ENCODE measurements at places on chromosomes 6 and 20. TPM values are rescaled to one million over a fixed set of nuclear protein-coding genes. Genes with fewer than 3 reads are reported as not detected.

CRISP2 gene
- total RNA-seq: 22.7 TPM

SEMG1 gene
- total RNA-seq: 250 TPM

ARMH2 gene
- not detected for total RNA-seq

TBXT gene
- 0.23 TPM for total RNA-seq

KCNK16 gene
- not detected for total RNA-seq

- H3K27me3 ChIP-seq: no peaks in the 10 kb centered on the region
- no peaks in the 10 kb centered on the region for H3K36me3 ChIP-seq
- H3K4me1 ChIP-seq: no peaks in the 10 kb centered on the region
- no peak for DNase-seq
- H3K4me3 ChIP-seq: no peak overlapping the region
- no peak overlapping the region for H3K27ac ChIP-seq
Observed at GRCh38 chr6:155528982-155529453, 73.4 kb upstream of the NOX3 start.

- no peaks in the 10 kb centered on the region for H3K27me3 ChIP-seq
- no peak overlapping the region for H3K4me3 ChIP-seq
- no peak for DNase-seq
- H3K4me1 ChIP-seq: no peaks in the 10 kb centered on the region
Observed at GRCh38 chr6:159065759-159066329, 21.1 kb upstream of the TAGAP start.

- no peak overlapping the region for H3K4me3 ChIP-seq
- H3K36me3 ChIP-seq: no peaks in the 10 kb centered on the region
- no peaks in the 10 kb centered on the region for H3K4me1 ChIP-seq
- peak; percentile 2 for DNase-seq
- H3K27ac ChIP-seq: no peak overlapping the region
Observed at GRCh38 chr6:170202416-170203135, 88.3 kb downstream of the DLL1 start.

- no peaks in the 10 kb centered on the region for H3K4me1 ChIP-seq
- no peak for DNase-seq
- H3K36me3 ChIP-seq: no peaks in the 10 kb centered on the region
- no peak overlapping the region for H3K4me3 ChIP-seq
Observed at GRCh38 chr6:151763303-151763702, 44.2 kb upstream of the ESR1 start.

- no peak overlapping the region for H3K4me3 ChIP-seq
- no peaks in the 10 kb centered on the region for H3K4me1 ChIP-seq
- no peak overlapping the region for H3K27ac ChIP-seq
Observed at GRCh38 chr20:57785061-57785460, 75.2 kb upstream of the PMEPA1 start.

DNA sequence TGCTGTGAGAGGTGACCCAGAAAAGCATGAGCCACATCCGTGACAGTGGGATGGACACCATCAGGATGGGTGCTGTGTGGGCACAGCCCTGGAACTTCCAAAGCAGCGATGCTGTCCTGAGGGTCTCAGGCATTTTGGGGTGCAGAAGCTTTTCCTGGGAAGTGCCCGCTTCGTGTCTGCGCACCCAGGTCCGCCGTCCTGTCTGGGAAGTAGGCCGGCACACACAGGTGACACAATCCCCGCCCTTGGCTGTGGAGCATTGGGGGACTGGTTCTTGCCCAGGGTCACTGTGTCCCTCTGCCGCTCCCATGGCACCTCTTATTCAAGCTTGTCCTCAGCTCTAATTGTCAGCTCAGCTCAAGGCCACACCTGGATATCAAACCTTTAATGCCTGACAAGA is 112.6 kb downstream of the ZDHHC14 start:
- no peak for DNase-seq
- no peak overlapping the region for H3K27ac ChIP-seq
- no peaks in the 10 kb centered on the region for H3K36me3 ChIP-seq

DNA sequence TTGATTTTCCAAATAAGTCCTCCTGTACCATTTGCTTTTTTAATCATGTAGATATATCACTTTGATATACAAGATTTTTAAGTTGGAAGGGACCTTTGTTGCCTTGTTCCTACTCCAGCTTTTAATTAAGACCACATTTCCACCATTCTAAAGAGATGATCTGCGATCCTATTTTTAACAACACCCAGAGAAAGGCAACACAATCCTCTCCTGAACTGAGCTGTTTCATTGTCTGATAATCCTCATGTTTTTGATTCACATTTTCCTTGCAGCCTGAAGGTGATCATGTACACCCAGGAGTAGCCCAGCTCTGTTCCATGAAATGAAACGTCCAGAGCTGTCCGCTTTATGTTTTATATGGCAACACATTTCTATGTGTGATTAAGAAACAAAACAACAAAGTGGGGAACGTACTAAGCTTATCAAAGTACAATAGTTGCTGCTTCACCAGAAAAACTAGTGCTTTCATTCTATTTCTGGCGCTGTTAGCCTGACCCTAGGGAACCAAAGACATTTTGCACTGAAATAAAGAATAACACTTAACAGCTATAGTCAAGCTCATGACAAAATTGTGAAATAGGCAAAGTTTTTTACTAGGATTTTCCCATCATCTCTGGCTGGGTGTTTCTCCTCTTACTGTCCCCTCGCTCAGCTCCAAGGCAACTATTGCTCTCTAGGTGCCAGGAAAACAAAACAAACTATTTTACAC is 22.6 kb upstream of the TRAF3IP2 start:
- H3K27ac ChIP-seq: peak overlapping the region; percentile 26
- H3K27me3 ChIP-seq: no peaks in the 10 kb centered on the region
- no peaks in the 10 kb centered on the region for H3K4me1 ChIP-seq
- H3K4me3 ChIP-seq: no peak overlapping the region
- H3K36me3 ChIP-seq: no peaks in the 10 kb centered on the region

DNA sequence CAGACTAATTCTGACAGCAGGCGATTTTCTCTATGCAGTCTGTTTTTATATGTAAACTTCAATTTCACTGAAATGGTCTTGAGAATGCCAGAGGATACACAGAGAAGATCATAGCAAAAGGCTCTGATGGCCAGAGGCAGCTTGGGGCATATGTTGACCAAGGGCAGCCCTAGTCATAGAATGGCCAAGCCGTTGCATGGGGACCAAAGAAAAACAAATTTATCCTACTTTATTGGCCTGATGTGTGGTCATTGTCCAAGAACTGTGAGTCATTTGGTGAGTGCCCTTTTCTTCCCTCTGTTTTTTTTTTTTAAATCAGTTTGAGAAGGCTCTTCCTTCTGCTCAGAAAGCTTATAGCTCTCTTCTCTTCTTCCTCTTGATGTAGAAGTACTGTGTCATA is 5.8 kb downstream of the HDGFL1 start:
- no peak overlapping the region for H3K4me3 ChIP-seq
- H3K27ac ChIP-seq: no peak overlapping the region
- H3K27me3 ChIP-seq: no peaks in the 10 kb centered on the region

DNA sequence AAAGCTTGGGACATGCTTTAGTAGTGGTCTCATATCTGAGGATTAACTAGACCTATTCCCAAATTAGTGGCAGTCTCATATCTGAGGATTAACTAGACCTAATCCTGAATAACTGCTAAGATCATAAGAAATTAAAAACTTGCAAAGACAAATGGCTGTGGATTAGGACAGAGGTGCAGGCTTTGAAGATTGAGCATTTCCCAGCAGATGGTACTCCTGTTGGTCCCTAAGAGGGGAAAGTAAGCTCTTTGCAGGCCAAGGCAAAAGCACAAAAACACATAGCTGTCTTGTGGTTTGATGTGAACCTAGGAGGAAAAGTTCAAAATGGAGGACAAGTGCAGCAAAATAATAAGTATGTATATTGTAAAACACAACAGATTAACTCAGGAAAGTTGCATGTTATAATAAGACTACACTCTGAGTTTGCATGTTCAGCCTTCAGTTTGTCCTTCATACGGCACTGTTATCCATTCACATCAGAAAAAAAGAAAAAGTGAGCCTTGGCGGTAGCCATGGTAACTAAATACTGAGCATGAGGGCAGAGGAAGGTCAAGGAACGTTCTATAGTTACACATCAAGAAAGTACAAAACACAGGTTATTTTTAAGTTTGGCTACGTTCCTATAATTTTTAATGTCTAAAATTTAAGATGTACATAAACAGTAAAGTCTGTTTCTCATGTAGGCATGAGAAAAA is 62.8 kb downstream of the FILIP1 start:
- no peak for DNase-seq
- no peaks in the 10 kb centered on the region for H3K4me1 ChIP-seq
- no peak overlapping the region for H3K27ac ChIP-seq
- no peaks in the 10 kb centered on the region for H3K27me3 ChIP-seq
- no peaks in the 10 kb centered on the region for H3K36me3 ChIP-seq
- H3K4me3 ChIP-seq: no peak overlapping the region

DNA sequence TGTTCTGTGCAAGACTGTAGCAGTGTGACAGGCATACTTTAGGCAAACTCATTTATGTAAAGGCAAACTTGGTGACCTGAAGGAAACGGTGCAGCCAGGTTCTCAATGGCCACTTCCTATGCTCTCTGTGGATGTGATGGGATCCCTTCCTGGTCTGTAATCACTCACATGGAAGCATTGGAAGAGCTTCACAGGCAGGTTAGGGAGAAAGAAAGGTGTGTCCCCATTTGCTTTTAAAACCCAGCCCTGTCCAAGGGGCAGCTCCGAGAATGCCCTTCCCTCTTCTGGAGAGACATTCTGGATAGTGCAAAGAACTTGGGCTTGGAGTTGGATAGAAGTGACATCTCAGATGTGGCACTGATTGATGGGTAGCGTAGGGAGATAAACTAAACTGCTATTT is 28.1 kb downstream of the CEP43 start:
- H3K27ac ChIP-seq: no peak overlapping the region
- no peaks in the 10 kb centered on the region for H3K4me1 ChIP-seq
- no peak for DNase-seq
- H3K36me3 ChIP-seq: no peaks in the 10 kb centered on the region

DNA sequence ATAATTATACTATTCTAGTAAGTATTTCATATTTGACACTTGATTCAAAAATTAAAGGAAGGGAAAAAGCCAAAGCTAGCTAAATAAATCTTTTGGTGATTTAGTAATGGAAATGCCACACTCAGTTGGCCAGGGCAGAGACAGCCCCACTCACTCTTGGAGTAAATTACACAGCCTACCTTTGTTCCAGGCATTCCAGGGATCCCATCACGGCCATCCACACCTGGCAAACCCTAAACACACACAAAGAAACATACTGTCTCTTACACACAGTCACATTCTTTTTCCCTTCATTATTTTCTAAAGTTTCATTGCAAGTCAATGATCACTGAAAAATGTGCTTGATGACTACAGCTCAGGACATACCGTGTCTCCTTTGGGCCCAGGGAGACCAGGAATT is 48.1 kb downstream of the COL9A1 start:
- H3K27me3 ChIP-seq: no peaks in the 10 kb centered on the region
- H3K27ac ChIP-seq: no peak overlapping the region

DNA sequence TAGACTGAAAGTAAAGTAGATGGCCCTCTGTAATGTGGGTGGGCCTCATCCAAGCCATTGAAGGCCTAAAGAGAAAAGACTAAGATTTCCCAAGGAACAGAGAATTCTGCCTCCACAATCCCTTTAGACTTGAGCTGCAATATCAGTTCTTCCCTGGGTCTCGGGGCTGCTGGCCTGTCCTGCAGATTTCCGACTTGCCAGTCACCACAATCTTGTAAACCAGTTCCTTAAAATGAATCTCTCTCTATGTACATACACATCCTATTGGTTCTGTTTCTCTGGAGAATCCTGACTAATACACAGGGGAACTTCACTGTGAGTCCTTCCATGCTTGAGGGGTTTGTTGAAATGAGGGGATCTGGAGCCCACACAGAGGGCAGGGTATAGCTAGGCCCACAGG is 12.9 kb downstream of the CCDC170 start:
- H3K4me3 ChIP-seq: no peak overlapping the region
- DNase-seq: no peak
- H3K27me3 ChIP-seq: no peaks in the 10 kb centered on the region
- no peak overlapping the region for H3K27ac ChIP-seq
- no peaks in the 10 kb centered on the region for H3K36me3 ChIP-seq
- H3K4me1 ChIP-seq: no peaks in the 10 kb centered on the region

DNA sequence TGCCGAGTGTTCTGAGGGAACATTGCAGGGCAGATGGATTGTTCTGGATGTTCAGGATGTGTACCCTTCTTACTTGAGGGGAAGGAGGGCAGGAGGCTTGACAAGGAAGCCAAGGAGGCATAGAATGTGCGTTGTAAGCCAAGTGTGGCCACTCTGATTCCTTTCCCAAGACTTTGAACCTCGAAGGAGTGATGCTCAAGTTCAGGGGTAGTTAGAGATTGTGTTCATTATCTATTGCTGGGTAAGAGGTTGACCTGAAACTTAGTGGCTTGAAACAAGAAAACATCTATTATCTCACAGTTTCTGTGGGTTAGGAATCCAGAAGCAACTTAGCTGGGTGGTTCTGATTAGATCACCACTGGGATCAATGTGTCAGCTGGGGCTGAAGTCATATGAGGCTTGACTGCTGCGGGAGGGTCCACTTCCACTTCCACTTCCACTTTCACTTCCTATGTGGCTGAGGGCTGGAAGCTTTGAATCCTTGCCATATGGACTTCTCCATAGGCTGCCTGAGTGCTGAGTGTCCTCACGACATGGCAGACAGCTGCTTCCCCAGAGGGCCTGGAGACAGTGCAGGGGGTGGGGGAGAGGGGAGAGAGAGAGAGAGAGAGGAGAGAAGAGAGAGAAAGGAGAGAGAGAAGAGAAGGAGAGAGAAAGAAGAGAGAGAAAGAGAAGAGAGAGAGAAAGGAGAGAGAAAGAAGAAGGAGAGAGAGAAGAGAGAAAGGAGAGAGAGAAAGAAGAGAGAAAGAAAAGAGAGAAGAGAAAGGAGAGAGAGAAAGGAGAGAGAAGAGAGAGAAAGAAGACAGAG is 6.9 kb upstream of the CD40 start:
- H3K27ac ChIP-seq: no peak overlapping the region
- no peaks in the 10 kb centered on the region for H3K27me3 ChIP-seq
- no peaks in the 10 kb centered on the region for H3K36me3 ChIP-seq
- no peak for DNase-seq

DNA sequence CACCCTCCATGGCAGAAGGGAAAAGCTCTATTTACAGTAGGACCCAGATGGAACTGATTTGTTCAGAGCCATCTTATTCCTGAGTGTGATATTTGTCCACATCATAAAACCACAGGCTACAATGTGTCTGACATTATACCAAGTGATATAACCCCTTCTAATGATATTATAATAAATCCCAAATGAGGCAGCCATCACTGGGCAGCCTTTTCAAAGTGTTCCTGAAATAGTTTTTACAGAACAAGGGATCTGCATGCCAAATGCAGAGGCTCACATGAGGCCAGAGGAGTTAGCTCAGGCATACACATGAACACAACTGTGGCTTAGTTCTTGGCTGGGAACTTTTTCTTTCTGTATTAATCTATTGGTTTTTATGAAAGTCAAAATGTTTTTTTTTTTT is 207.7 kb downstream of the MAFB start:
- H3K27me3 ChIP-seq: no peaks in the 10 kb centered on the region
- no peak overlapping the region for H3K27ac ChIP-seq
- no peak for DNase-seq
- H3K36me3 ChIP-seq: no peaks in the 10 kb centered on the region
- no peaks in the 10 kb centered on the region for H3K4me1 ChIP-seq

Data from prostate gland (tissue), 2 donors.